ENCODE measurements at places on chromosomes 3 and 15. TPM values are rescaled to one million over a fixed set of nuclear protein-coding genes. Genes with fewer than 3 reads are reported as not detected.

Gene CADPS
- polyA plus RNA-seq, result 0.04 TPM

DNA sequence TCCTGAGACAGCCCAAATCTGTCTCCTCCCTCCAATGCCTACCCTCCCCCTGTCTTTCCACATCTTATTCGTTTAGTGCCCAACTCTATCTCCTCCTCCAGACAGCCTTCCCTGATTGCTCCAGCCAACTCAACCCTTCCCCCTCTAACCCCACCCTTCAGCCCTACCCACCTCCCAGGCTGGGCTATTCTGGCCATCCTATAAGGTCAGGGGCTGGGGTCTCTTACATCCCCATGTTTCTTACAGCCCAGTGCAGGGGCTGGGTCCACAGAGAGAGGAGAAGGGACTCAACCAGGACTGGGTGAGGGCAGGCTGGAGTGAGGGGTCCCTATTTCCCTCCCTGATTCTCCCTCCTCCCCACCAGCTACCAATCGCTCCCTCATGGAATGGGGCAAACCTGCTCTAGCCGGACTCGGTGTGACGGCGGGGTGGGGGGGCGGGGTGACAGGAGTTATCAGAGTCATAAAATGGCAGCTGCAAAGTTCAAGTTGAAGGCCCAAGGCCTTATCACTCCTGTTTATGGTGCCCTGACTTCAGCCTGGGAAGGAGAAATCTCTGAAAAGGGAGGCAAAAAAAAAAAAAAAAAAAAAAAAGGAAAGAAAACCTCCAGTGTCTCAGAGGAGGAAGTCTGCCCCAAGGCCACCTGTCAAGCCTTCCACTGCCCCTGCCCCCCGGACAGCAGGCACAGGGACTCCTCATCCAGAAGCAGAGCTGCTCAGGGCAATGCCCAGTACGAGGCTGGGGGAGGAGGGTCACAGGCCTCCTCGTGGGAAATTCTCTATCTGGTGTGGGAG is 2.1 kb downstream of the VIPR1 start:
- DNase-seq, result peak; percentile 27

- DNase-seq, result no peak
Observed at GRCh38 chr3:38836561-38836960, 20.5 kb upstream of the SCN10A start.

GRCh38 chr15:48479751-48480150 is 148.5 kb downstream of the DUT start:
- DNase-seq, result no peak

GRCh38 chr15:38508647-38509046 is 54.7 kb downstream of the FAM98B start:
- DNase-seq, result no peak

DNA sequence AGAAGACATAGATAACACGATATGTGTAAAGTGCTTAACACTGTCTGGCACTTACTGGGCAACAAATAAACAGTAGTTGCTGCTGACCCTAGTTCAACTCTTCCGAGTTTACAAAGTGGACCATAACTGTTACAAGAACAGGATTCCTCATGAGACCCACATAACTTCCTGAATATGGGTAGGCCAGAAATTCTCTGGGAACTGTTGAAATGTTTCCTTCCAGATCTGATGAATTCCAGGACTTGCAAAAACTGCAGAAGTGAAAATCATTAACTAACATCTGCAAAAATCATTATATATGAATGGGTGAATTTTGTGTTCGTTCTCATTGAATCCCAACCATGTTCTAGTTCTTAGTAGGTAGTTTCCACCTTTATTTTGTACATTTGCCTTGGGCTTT is 181.7 kb upstream of the MME start:
- no peak for DNase-seq
